Activated naive CD4-positive, alpha-beta T cell (primary cell): ENCODE measurements at places on chromosomes 16 and 17.

GRCh38 chr17:57545731-57546342 lies 199.3 kb downstream of the CCDC182 start:
- no peak for DNase-seq

GRCh38 chr17:20197272-20197926 lies 188.2 kb downstream of the SPECC1 start:
- DNase-seq: no peak

DNA sequence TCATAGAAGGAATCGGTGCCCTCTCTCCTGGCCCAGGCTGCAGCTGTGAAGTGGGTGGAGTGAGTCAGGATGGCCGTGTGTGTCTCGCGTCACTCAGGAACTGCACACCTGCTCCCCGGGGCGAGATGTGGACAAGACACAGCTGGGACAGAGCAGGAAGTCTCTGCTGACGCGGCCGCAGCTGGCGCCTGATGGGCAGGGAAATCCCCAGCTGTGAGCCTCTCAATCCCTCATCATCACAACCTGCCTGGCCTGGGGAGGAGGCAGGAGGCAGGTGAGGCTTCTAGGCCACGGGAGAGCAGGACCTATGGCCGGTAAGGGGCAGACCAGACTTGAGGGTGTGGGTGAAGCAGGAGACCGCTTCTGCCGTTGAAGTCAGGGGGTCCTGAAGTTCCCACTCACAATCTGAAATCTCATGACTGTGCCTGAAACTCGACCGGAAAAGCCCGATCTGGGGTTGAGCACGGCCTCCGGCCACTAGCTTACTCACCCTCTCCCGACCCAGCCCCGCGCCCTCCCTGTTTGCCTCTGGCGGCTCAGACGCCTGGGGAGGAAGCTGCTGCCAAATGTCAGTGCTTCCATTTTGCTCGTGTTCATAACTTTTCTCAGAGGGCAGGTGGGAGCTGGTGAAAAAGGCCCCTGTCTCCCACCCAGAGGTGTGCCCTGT lies 1.1 kb upstream of the TRPV3 start:
- no peak for DNase-seq

DNA sequence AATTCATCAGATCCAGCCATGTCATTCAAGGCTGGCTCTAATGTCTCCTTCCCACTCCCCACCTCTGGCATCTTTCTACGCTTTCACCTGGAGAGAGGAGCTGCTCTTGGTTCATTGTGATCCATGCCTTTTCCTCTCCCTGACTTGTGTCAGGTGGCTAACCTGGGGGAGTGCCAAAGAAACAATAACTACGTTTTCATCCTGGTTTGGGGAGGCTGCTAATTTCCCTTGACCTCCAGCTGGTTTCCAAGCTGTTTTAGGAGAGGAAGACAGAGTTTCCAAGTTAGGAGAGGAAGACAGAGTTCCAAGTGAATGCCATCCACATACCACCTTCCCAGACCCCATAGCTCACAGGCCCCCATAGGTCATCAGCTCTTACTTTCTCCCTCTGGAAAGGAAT lies 40.0 kb upstream of the HLF start:
- no peak for DNase-seq

GRCh38 chr17:75570034-75570676 lies 17.4 kb upstream of the MYO15B start:
- DNase-seq: no peak

DNA sequence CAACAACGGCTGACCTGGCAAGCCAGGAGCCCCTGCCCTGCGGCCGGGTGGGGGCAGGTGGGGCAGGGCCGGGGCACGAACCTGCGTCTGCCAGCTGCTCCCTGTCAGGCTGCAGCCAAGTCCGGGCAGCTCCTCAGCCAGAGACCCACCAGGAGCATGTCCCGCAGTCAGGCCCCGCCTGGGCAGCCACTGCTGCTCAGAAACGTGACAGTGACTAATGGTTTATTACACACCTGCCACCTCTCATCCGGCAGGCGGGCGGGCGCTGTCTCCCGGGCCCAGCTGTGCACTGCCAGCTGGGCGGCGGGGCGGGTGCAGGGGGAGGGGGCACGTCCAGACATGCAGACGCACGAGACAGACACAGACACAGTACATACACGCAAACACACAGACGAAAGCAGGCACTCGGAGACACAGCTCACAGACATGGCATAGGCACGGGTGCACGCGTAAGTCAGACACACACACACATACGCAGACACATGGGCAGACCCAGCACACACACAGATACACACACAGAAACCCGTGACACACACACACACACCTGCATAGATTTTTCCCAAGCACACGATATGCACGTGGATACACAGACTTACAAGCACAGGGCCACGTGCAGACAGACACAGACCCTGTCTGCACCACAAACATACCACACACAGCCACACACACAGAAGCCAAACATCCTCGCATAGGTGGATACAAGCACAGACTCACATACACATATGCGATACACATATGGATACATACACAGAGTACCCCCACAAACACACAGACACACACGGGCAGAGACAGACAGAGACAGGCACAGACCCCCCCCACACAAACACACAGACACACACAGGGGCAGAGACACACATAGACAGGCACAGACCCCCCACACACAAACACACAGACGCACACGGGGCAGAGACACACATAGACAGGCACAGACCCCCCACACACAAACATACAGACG lies 248.3 kb upstream of the CIBAR2 start:
- DNase-seq: no peak

DNA sequence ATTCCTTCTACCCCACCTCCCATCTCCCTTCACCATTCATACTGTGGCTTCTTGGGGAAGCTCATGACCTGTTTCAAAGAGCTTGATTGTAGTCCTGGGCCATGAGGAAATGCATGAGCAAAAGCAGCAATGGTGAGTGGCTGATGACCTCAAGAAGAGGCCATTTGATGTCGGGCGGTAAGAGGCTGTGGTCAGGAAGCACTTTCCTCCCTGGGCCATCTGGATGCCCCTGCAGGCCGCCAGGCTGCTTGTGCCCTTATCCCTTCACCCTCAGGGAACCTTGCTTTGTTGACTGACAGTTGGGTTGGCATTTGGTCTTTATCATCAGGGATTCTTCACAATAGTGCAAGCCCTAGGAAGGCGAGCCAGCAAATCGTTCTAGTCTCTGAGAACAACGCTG lies 78.3 kb upstream of the TBX2 start:
- no peak for DNase-seq

DNA sequence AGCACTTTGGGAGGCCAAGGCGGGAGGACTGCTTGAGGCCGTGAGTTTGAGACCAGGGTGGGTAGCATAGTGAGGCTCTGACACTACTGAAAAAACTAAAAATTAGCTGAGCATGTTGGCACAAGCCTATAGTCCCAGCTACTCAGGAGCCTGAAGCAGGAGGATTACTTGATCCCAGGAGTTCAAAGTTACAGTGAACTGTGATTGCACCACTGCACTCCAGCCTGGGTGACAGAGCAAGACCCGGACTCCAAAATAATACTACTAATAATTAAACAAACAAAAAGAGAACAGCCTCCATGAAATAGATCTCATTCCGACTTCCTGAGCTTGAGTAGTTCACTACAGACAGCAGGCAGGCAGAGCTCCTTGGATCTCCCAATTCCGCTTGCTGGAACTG lies 2.7 kb upstream of the RBBP6 start:
- DNase-seq: no peak

- DNase-seq: no peak
These were observed 215.1 kb downstream of the CCDC182 start for GRCh38 chr17:57530026-57530425.

DNA sequence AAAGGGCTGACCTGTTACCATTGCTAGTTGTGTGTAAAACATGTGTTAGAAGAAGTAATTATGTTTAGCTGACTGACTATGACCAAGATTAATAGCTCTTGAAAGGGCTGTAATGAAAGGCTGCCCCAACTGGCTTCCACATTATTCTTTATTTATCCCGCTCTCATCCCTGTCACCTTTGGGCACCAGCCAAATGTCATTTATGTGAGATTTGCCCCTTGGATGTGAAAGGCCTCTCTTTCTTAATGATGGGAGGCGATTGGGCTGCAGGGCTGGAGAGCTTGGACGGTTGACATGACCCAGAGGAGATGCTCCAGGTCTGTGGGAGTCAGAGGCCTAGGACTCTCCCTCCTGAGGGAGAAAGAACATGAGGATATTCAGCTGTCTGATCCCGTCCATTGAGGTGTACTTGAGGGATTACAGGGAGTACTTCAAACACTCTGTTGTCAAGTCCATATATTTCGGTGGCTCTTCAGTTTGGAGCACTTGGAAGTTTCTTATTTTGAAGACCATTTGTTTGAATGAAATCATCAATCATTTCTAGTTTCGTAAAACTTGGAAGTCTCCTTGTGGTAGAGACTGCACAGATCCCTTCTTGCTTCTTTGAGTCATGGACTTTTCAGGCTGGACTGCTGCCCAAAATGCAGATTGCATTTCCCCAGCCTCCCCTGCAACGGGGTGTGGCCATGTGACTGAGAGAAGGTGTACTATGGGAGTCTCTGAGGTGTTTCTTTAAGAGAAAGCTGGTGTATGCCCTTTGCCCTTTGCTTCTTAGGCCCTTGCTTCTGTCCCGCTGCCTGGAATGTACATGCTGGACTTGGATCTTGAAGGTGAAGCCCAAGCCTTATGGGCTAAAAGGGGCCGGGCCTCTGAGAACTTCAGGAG lies 51.3 kb downstream of the FTO start:
- no peak for DNase-seq

DNA sequence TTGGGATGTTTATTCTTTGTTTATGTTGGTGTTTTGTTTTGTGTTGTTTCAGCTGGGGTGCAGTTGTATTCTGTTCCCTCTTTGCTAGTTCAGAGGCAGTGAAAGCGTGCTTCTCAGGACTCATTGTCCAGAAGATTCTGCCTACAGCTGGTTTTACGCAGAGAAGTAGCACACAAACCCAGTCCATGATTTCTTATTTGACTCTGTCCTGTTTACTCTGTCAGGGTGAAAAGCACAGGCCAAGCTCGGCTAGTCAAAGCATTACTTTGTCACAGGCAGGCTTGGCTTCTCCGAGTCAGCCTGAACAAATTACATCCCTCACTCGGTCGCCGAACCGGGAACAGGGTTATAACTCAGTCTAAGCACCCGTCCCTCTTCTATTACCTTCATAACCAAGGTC lies 435.0 kb downstream of the MAF start:
- no peak for DNase-seq

DNA sequence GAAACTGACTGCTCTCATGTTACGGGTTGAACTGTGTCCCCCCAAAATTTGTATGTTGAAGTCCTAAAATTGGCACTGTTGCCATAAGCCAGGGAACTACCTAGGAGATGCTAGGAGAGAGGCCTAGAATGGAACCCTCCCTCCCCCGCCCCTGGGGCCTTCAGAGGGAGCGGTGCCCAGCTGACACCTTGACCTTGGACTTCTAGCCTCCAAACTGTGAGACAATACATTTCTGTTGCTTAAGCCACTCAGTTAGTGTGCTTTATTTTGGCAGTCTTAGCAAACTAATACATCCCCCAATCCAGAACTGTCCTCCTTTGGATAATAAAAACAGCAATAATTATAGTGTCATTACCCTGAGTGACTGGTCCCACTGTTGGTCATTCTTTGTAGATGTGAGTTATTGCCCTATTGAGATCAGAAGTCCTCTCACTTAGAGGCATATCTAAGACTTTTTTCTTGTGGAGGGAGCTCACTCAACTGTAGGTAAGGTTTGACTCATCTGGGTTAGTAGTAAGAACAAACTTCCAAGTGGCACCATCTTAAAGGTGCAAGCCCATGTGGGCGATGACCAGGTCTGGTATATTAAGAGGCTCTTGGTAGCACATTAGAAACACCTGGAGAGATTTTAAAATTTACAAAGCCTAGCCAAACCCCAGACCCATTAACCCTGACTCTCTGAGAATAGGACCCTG lies 93.0 kb upstream of the HLF start:
- no peak for DNase-seq

- no peak for DNase-seq
These were observed 64.8 kb upstream of the DOC2B start for GRCh38 chr17:246226-246625.

DNA sequence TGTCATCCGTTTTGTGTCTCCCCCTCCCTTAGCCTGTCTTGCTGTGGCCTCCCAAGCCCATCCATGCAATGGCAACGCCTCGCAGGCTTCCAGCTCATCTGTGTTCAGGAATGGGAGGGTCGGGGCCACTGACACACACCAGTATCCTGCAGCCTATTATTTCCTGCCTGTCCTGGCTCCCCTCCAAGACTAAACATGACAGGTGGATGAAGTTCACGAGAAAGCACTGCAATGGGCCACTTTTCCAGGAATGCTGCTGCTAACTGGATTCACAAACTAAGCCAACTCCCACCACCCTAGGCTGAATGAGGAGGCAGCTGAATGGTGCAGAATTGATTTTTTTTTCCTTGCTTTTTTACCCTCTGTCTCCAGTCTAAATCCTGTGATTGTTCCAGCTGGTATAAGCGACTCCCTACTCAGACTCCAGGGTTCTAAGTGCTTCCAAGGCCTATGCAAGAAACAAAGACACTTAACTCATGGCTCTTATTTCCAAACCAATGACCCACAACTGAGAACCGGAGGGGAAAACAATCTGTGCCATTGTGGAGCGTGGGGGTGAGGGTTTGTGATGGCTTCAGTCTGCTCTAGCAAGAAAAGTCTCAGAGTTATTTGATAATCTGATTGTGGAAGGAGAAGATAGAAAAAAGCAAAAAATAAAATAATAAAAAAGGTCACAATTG lies 23.3 kb downstream of the TMEM100 start:
- no peak for DNase-seq

GRCh38 chr17:55407641-55408566 lies 13.7 kb downstream of the MMD start:
- no peak for DNase-seq
